ENCODE measurements at places on chromosomes 7 and 10. TPM values are rescaled to one million over a fixed set of nuclear protein-coding genes. Genes with fewer than 3 reads are reported as not detected.

HOXA1 gene
- total RNA-seq, result 0.68 TPM

SAP25 gene
- total RNA-seq, result 102 TPM

TUBB8 gene
- total RNA-seq, result not detected

TTYH3 gene
- 14.9 TPM for total RNA-seq

TEX36 gene
- total RNA-seq, result not detected

TUBGCP2 gene
- total RNA-seq, result 61.4 TPM

NKX2-3 gene
- total RNA-seq, result not detected

NOLC1 gene
- total RNA-seq, result 71.2 TPM

GRCh38 chr10:1650542-1651269 lies 86.6 kb downstream of the ADARB2 start:
- H3K27ac ChIP-seq, result no peak overlapping the region
- no peak for DNase-seq
- no peak overlapping the region for H3K4me3 ChIP-seq

- no peak overlapping the region for H3K27ac ChIP-seq
- no peaks in the 10 kb centered on the region for H3K27me3 ChIP-seq
- no peak for DNase-seq
- H3K4me1 ChIP-seq, result no peaks in the 10 kb centered on the region
Measured at GRCh38 chr10:89256962-89257361, 5.4 kb upstream of the LIPA start.

GRCh38 chr7:13912715-13913278 lies 76.7 kb downstream of the ETV1 start:
- H3K4me1 ChIP-seq, result peaks cover 35% of the 10 kb centered on the region
- no peaks in the 10 kb centered on the region for H3K27me3 ChIP-seq
- H3K36me3 ChIP-seq, result no peaks in the 10 kb centered on the region

DNA sequence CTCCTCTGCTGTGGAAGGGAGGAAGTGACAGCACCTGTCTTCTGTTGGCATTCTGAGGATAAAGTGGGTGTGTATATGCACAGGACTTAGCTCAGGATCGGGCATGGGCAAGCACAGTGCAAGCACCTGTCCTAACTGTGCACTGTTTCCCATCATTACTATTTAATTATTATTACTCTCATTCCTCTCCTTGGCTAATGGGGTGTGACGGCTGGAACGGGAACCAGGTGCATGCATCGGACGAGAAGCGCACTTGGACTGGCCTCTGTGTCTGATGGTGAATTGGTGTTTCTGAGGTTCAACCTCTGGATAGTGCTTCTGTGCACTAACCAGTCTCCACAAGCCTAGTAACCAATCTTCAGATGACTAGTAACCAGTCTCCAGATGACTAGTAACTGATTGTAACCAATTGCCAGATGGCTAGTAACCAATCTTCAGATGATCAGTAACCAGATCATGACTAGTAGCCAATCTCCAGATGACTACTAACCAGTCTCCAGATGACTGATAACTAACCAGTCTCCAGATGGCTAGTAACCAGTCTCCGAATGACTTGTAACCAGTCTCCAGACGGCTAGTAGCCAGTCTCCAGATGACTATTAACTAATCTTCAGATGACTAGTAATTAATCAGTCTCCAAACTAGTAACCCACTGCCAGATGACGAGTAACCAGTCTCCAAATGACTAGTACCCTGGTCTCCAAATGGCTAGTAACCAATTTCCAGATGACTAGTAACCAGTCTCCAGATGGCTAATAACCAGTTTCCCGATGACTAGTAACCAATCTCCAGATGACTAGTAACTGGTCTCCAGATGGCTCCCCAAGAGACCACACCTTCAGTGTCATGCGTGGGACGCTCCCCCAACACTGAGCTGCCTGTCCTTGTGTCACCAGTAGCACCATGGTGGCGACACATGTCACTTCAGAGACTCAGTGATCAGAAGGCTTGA lies 85.8 kb downstream of the PAXIP1 start:
- H3K36me3 ChIP-seq, result no peaks in the 10 kb centered on the region
- H3K4me3 ChIP-seq, result no peak overlapping the region
- no peak overlapping the region for H3K27ac ChIP-seq
- DNase-seq, result no peak
- peaks cover 4% of the 10 kb centered on the region for H3K4me1 ChIP-seq
- peaks cover 14% of the 10 kb centered on the region for H3K27me3 ChIP-seq

DNA sequence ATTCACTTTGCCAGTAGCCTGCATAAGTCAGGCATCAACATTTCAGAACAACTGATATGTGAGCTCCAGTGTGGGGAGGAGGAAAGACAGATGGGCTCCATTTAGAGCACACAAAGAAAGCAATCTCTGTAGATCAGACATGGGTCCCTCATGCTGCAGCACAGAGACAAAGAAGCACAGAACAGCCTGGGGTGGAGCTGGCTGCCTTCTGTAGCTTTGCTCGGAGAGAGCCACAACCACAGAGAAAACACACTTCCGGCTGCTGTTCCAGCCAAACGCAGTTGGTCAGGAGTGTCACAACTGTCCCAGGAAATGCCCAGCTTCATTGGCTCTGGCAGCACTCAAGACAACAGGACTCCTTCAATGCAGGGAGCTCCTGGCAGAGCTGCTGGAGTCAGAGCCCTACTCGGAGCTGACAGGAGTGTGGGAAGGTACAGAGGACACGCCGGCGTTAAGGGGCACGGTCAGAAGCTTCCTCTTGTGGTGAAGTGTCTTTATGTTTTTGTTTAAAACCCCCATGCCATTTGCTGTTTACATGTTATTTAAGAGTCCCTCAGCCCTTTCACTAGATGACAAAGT lies 494.4 kb downstream of the TCERG1L start:
- no peak overlapping the region for H3K27ac ChIP-seq
- no peaks in the 10 kb centered on the region for H3K4me1 ChIP-seq
- H3K27me3 ChIP-seq, result no peaks in the 10 kb centered on the region
- no peak for DNase-seq

DNA sequence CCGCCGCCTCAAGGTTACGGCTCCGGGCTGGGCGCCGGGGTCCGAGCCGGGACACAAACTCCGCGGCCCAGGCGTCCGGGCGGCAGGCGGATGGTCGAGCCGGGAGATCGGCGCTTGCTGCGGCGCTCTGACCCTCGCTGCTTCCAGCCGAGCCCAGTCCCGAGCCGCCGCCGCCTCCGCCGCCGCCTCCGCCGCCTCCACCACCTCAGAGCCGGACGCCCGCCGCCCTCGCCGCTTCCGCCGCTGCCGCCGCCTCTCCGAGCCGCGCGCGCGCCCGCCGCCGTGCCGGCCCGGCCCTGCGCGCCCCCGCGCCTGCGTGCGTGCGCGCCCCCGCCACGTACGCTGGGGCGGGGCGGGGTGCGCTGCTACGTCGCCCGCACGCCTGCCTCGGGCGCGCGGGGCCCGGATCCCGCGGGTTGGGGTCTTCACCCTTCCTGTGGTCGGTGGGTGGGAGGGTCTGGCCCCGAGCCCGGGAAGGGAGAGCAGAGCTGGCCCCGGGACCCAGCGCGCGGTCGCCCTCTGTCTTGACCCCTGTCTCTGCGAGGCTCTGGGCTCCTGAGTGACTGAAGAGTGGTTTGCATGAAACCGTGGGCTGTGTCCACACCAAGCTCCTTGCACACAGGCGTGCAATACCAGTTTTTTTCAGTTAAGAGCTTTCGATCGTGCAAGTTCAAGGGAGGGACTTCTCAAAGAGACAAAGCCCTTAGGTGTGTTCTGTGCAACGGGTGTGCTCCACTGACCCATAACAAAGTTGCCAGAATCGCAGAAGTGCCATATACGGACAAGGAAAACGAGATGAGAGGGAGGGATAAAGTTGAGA lies at the start of gene SMURF1:
TSS of gene SMURF1 (minus strand) at position 256 of the 820 bp plus-strand sequence. CDS start 328 bp downstream, outside the sequence.
- no peaks in the 10 kb centered on the region for H3K36me3 ChIP-seq
- H3K27ac ChIP-seq, result peak within 1 kb of the TSS; percentile 96
- peaks cover 22% of the 10 kb centered on the region for H3K4me1 ChIP-seq
- peak; percentile 79 for DNase-seq
- no peaks in the 10 kb centered on the region for H3K27me3 ChIP-seq

DNA sequence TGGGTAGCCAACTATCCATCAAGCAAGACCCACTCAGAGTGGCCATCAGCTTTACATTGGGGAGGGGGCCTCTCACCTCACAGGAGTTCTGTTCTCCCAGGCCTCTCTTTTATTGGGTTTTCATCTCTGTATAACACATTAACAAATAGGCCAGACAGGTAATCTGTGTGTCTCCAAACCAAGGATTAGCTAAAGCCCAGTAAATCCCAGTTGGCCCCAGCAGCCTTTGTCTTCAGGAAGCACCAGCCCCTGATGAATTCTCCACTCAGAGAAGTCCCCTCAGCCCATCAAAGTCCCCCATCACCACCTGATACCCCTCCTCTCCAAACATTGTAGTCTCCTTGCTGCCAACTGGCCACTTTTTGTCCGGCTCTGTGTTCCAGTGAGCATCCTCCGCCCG lies 16.9 kb upstream of the SLF2 start:
- peaks cover 12% of the 10 kb centered on the region for H3K27me3 ChIP-seq
- peaks cover 3% of the 10 kb centered on the region for H3K4me1 ChIP-seq
- H3K27ac ChIP-seq, result no peak overlapping the region
- no peak overlapping the region for H3K4me3 ChIP-seq

DNA sequence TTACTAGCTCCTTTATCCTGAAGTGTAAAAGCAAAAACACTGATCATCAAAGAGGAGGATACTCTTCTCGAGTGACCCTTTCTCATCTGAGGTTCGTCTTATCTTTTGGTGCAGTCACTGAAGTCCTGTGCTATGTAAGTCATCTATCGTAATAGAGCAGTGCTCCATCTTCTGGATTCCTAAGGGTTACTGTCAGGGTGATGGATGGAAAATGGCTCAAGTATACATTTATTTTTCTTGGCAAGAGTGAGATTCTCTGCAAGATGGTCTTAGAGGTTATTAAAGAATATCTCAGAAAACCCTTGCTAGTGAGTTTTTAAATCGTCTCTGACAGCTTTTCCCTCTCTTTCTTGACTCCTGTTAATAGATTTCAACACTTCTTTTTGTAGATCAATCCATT lies 12.4 kb downstream of the PRKG1 start:
- H3K4me3 ChIP-seq, result no peak overlapping the region
- H3K27me3 ChIP-seq, result peaks cover 3% of the 10 kb centered on the region
- H3K27ac ChIP-seq, result no peak overlapping the region
- H3K4me1 ChIP-seq, result no peaks in the 10 kb centered on the region
- DNase-seq, result no peak

DNA sequence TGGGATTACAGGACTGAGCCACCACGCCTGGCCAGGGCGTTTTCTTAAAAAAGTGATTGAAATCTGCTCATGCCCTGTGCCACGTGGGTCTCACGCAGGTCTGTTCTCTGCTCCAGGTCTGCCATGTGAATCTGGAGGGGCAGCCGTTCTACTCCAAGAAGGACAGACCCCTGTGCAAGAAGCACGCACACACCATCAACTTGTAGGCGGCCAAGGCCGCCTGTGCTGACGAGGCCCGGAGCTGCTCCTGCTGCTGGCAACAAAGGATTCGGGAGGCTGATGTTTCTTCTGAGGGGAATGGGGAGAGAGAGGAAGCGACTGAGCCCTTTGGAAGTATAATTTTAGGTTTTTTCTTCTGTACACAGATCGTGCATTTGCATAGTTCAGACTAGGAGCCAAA lies 23.6 kb upstream of the BMPR1A start:
- peaks cover 4% of the 10 kb centered on the region for H3K27me3 ChIP-seq
- no peak overlapping the region for H3K4me3 ChIP-seq
- H3K4me1 ChIP-seq, result no peaks in the 10 kb centered on the region
- no peak for DNase-seq

- H3K27ac ChIP-seq, result no peak overlapping the region
- no peak for DNase-seq
- H3K27me3 ChIP-seq, result peaks cover 26% of the 10 kb centered on the region
- no peaks in the 10 kb centered on the region for H3K36me3 ChIP-seq
- no peaks in the 10 kb centered on the region for H3K4me1 ChIP-seq
Measured at GRCh38 chr10:4776234-4776638, 49.8 kb upstream of the AKR1E2 start.
